ENCODE measurements at places on chromosomes 2 and 18.

GRCh38 chr2:128754246-128754724 is 435.6 kb upstream of the HS6ST1 start:
- no peak for DNase-seq

- no peak for DNase-seq
These were observed 60.8 kb upstream of the REL start for GRCh38 chr2:60820416-60821132.

GRCh38 chr18:29556070-29556469 is 1379.1 kb upstream of the CDH2 start:
- no peak for DNase-seq

DNA sequence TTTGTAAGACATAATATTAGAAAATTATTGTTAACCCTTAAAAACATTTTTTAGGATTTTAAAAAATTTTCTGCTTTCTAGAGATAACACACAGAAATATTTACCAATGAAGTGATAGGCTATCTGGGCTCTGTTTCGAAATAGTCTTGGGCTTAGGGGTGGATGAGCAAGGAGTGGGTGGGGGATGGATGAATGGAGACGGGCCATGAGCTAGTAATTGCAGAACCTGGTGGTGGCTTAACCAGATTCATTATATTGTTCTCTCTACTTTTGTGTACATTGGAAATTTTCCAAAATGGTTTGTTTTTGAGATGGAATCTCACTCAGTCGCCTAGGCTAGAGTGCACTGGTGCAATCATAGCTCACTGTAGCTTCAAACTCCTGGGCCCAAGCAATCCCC is 89.6 kb downstream of the TCF7L1 start:
- DNase-seq, result no peak

DNA sequence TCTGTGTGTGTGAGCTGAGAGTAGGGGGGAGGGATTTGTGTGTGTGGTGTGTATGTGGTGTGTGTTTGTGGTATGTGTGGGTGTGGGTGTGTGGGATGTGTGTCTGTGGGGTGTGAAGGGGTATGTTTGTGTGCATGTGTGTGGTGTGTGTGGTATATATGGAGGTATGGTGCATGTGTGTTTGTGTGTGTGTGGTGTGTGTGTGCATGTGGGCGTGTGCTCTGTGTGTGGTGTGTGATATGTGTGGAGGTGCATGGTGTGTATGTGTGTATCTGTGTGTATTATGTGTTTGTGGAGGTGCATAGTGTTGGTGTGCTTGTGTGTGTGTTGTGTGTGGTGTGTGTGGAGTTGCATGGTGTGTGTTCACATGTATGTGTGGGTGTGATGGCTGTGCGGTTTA is 106.0 kb downstream of the CMPK2 start:
- no peak for DNase-seq

- DNase-seq, result peak; percentile 80
These were observed 50.8 kb downstream of the RTTN start for GRCh38 chr18:70154591-70155194.

DNA sequence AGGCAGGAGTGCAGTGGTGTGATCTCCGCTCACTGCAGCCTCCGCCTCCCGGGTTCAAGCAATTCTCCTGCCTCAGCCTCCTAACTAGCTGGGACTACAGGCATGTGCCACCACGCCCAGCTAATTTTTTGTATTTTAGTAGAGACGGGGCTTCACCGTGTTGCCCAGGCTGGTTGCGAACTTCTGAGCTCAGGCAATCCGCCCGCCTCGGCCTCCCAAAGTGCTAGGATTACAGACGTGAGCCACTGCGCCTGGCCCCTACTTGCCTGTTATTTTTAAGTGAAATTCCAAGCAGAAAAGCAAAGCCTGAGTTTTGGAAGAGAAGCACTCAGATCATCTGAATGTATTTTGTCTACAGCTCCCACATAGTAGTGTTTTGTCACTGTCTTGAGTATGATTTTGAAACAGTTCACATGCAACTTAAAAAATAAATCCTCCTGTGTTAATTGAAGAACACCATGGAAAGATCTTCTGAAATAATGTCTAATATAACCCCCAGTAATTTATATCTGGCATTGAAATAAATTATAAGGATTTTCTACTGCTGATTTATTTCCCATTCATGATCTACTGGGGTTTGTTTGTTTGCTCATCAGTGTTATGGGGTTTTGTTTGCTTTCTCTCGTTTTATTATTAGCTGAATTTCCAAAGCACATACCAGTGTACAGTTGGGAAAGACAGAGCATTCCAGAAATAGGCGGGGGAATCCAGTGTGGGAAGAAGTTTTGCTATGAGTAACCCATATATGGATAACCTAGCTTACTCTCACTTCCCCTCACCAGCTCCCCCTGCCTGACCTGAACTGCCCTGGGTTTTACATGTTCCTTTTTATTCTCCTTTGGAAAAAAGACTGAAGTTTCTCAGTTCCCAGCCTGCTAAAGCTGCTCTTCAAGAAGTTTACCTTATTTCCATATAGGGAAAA is 80.1 kb upstream of the MAP3K20 start:
- DNase-seq, result peak; percentile 78

DNA sequence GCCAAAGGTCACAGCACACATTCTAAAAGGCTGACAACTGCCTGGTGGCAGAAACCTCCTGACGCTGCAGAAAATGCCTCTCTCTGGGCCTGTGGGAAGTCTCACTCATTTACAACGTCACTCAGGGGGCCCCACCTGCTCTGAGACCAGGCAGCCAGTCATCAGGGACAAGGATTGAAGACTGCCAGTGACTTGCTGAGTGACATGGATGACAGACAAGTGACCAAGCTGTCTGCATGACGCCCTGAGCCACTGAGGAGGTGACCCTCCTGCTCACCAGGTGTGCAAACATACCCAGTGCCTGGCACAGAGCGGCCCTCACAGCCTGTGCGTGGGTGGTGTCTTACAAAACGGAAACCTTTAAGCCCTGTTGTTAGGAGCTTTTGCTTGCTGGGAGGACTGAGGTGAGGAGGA is 392.4 kb downstream of the TNS1 start:
- DNase-seq, result no peak

DNA sequence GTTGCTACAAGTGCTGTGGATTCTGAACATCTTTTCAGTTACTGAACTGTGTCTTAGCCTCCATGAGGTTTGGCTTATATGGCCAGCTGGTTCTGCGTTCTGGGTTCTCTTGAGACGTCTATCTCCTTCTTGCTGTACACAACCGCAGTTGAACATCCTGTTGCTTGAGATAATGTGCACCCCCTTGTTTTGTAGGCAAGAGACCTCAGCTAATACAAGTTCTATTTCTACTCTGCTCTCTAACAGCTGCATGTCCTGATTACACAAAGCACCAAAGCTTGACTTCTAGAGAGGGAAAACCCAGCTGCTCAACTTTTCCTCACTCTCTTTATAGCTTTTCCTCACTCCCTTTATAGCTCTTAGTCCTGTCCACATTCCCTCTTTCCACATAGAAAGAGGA is 176.0 kb downstream of the LTBP1 start:
- DNase-seq, result no peak

- DNase-seq, result peak; percentile 37
These were observed 15.9 kb downstream of the FAM210A start for GRCh38 chr18:13710414-13710831.

DNA sequence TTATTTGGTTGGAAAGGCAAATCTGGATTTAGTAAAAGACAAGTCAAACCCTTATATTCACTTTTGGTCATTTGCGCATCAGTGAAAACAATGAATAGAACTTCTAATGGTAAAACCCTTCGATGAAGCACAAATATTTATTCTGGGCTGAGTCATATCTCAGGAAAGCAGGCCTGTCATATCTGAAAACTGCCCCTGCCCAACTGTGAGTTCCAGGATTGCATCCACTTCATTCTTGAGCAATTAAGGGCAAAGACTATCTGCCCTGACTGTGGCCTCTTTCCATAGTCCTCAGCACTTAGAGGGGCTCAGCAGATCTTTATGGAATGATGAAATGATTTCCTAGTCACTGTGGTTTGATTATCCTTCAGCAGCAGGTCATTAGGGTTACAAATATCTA is 795.2 kb upstream of the ID2 start:
- DNase-seq, result no peak

- no peak for DNase-seq
These were observed 1344.5 kb upstream of the CHAC2 start for GRCh38 chr2:52423111-52423510.

GRCh38 chr2:100639588-100640390 is 77.0 kb downstream of the PDCL3 start:
- DNase-seq, result no peak

DNA sequence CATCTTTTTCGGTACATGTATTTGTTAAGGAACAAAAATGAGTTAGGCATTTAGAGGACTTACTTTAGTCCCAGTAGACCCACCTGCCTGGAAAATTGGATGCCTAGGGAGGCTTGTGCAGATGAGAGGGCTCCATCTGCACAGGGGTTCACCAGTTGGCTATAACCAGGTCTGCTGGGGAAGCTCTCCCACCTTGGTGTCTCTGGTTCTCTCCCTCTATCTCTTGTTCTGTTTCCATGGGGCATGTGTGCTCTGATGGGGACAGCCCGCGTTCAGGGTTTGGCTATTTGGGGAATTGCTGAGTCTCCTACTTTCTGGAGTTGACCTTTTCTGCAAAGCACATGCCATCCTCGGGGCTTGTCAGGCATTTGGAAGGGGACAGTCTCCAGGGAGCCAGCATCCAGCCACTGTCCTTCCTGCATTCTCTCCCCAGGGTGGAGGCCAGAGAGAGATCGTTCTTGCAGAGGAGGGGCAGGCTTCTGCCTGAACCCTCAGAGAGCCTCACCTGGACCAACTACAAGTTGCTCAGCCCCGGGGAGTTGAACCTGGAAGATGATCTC is 157.3 kb downstream of the KLHL29 start:
- DNase-seq, result no peak

- no peak for DNase-seq
These were observed 1.3 kb upstream of the MOCOS start for GRCh38 chr18:36185901-36186460.

GRCh38 chr2:239625971-239626734 is 225.3 kb upstream of the HDAC4 start:
- no peak for DNase-seq

DNA sequence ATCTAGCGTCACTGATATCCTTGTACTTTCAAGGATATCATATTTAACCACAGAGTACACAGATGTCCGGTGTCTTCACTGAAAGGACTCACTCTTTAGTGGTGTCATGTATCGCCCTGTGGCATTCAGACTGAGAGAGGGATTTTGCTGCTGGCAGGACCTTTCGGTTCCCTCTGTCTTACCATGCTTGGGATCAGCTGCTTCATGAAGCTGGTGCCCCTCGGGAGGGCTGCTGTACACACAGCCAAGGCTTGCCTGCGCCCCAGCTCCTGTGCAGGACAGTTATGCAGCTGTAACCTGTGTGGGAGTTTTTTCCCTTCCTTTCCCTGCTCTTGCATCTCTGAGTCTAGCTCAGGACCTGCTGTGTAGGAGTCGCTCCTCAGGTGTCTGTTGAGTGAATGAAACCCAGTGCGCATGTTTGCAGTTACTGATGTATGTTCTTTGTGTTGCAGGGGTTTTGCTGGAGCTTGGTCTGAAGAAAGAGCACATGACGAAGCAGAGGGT is 64.4 kb downstream of the GREB1 start:
- DNase-seq, result no peak

GRCh38 chr2:74513605-74514367 is 464 bp upstream of the TLX2 start:
- no peak for DNase-seq

DNA sequence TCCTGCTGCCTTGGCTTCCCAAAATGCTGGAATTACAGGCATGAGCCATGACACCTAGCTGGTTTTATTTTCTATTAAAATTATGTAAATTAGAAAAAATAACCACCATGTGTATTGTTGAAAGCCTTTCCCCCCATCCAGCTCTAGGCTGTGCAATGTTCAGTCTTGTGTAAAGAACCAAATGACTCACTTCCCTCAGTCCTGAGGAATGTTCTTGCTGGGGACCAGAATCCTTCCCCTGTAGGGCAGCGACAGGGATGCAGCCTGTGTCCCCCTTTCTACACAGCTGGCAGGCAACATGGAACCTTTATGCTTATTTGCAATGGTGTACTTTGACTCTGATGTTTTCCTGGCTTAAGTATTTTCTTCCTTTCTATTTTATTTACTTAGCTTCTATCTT is 29.4 kb downstream of the AOX1 start:
- DNase-seq, result peak; percentile 74

DNA sequence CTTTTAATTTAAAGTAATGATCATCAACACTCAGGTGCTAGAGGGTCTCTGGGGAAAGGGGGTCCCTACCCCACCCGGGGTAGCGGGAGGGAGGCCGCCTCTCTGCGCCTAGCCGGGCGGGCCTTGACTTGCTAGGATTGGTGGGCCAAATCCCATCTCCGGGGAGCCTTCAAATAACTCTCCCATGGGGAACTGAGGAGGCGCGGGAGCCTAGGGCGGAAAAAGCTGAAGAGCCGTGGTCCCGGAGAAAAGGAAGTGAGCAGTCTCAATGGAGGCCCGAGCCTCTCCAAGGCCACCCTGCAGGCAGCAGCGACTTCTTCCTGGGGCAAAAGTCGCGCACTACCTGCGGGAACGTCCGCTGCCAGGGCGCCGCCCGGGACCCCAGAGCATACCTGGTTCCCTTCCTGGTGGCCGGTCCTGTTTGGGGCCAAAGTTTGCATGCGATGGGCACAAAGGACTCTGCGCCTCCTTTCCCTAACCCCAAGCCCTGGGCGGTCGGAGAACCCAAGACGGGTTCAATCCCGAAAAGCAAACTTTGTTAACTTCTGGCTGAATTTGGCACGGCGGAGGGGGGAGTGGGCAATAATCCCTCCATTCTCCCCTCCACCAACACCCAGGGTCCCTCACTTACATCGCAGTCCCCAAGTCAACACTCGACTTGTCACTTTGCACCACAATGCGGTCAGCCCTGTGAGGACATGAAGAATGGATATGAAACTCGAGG is 13.6 kb downstream of the EN1 start:
- no peak for DNase-seq

DNA sequence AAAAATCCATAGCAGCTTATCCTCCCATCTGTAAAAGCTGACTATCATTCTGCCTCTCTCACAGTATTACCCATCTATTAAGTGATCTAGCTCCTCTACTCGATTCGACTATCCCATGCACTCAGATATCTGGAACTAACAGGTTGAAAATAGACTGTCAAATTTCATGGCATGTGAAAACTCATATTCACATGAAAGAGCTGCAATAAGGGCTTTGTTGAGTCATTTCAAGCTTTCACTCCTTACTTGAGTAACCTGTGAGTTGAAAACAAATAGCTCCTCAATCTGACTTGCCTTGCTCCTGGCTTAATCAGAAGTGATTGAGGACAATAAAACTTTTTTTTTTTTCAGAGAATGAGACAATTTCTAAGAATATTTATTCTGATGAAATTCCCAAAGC is 192.4 kb upstream of the ERBB4 start:
- DNase-seq, result no peak

GRCh38 chr2:231456295-231457004 is 7.8 kb downstream of the NCL start:
- no peak for DNase-seq

DNA sequence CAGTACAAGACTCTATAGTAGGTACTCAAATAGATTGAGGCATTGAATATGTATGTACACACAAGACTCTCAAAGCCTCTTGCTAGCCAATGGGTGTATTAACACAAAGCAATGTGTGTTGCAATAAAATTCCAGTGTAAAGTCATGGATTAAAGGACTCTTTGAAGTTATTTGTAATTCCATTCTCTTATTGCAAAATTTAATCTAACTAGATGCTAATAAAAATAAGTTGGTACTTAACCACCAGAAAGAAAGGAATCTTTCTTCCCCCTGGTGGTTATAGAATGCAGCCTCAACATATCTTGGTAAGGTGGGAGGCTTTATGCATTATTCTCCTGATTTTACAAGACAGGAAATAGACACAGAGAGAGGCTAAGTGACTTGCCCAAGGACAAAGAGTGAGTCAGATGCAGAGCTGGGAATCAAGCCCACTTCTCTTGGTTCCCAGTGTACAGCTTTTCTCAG is 18.0 kb downstream of the LRP1B start:
- DNase-seq, result peak; percentile 95

- no peak for DNase-seq
These were observed 4.3 kb upstream of the UNC80 start for GRCh38 chr2:209767316-209767715.

Data from astrocyte of the spinal cord (primary cell).